ENCODE measurements at places on chromosomes 12 and 14. TPM values are rescaled to one million over a fixed set of nuclear protein-coding genes. Genes with fewer than 3 reads are reported as not detected.

Gene IAPP
- polyA plus RNA-seq = not detected

Gene SAMD15
- polyA plus RNA-seq = 2.5 TPM

GRCh38 chr14:56378475-56378877 is 201.1 kb upstream of the TMEM260 start:
- no peak for DNase-seq

- DNase-seq = peak; percentile 92
Observed at GRCh38 chr14:44316647-44317440, 190.2 kb downstream of the FSCB start.

DNA sequence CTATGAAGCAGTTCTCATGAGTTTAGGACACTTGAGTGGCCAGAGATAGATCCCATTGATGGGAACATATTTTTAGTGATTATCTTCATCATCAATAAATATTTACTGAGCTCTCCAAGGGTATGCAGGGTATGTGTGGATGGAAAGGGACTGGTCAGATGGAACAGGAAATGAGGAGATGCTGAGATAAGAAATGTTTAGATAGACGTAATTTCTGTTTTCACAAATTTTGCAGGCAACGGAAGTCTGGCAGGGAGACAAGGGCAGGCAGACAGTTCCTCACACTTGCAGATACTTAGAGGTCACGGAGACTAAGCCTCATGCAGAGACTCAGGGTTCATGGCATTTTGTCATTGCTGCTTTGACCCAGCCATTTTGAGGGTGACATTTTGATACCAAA is 24.3 kb downstream of the BCL2L14 start:
- no peak for DNase-seq

DNA sequence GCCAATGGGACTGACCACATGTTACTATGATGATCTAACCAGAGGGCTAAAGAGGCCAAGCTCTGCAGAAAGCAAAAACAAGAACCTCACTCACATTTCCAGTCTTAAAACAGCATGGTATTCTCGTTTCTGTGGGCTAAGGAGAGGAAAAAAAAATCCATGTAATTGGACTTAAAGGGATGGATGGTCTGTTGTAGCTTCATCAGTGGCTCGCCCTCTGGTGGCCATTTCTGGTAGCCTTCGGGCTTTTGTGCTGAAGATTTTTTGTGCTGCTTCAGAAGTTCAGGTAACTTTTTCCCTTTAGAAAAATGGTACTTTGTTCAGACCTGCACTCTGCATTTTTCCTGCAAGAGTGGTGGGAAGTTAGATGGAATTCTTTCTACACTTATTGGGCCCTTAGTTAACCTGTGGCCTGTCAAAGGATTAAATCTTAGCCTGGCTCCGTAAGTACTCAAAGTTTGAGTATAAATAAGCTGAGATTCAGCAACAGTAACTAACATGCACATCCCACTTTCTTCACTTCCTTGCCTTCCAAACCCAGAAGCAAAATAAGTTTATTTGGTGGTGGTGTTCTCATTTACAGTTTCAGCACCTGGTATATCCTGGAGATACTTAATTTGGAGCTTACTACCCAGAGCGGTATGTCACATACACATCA is 22.3 kb downstream of the DCAF4 start:
- DNase-seq = peak; percentile 58

- no peak for DNase-seq
Observed at GRCh38 chr14:34792598-34792997, 78.2 kb upstream of the CFL2 start.

DNA sequence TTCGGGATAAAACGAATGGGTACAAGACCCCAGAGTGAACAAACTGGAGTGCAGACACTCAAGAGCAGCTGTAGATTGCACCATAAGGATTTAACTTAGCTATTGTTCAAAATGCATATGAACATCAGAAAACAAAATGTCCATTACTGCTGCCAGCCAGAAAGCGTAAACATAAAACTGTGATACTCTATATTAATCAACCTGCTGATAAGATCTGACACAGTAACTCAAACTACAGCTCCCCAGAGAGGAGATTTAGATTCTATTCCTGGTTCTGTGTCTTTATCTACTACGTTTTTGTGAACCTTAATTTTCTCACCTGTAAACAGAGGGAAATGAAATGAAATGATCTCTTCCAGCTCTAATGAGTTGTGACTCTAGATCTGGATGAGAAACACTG is 22.3 kb downstream of the LRIG3 start:
- no peak for DNase-seq
